ENCODE measurements at places on chromosomes 2 and 18. TPM values are rescaled to one million over a fixed set of nuclear protein-coding genes. Genes with fewer than 3 reads are reported as not detected.

BMP10 gene
- total RNA-seq, result not detected

GALNT5 gene
- total RNA-seq, result 1.9 TPM

SNTG2 gene
- not detected for total RNA-seq

CDH19 gene
- not detected for total RNA-seq

AGFG1 gene
- 82.8 TPM for total RNA-seq

FN1 gene
- total RNA-seq, result 42.5 TPM

BCL2 gene
- total RNA-seq, result 2.0 TPM

HOXD10 gene
- total RNA-seq, result not detected

ACTG2 gene
- total RNA-seq, result not detected

RFX8 gene
- not detected for total RNA-seq

MPP4 gene
- not detected for total RNA-seq

NLRC4 gene
- not detected for total RNA-seq

ZSWIM2 gene
- total RNA-seq, result not detected

FASTKD2 gene
- 12.0 TPM for total RNA-seq

DYNAP gene
- total RNA-seq, result not detected

EIPR1 gene
- total RNA-seq, result 40.6 TPM

FECH gene
- 75.7 TPM for total RNA-seq

NCKAP5 gene
- total RNA-seq, result not detected

CPO gene
- not detected for total RNA-seq

SKA1 gene
- 18.3 TPM for total RNA-seq

NEU2 gene
- total RNA-seq, result not detected

CARF gene
- 6.5 TPM for total RNA-seq

BCL11A gene
- total RNA-seq, result not detected

VWA3B gene
- not detected for total RNA-seq

CYB5A gene
- total RNA-seq, result 109 TPM

RAB11FIP5 gene
- 24.4 TPM for total RNA-seq

CGREF1 gene
- total RNA-seq, result 0.37 TPM

IL37 gene
- total RNA-seq, result 1.7 TPM

FASTKD1 gene
- 19.2 TPM for total RNA-seq

PLGLB1 gene
- 2.7 TPM for total RNA-seq

CAPN14 gene
- 0.35 TPM for total RNA-seq
